Astrocyte of the spinal cord (primary cell): ENCODE measurements at places on chromosomes 1 and 21.
A peak's percentile ranks its signal among the peaks of the same experiment; 100 is the strongest.

DNA sequence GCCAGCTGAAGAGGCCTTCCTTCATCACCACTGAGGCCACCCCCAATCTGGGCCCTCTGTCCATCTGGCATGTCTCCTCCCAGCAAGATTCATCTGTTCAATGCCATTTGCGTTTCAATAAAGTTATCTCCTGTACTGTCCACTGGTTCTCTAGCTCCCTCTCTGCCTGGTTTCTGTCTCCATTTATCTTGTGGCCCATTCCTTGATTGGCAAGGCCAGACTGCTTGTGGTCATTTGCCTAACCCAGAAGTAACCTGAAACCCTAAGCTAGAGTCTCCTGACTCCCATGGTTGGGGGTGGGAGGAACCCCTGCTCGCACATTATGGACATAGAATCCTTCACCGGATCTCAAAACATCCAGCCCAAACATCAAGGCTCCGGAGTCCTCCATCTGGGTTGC, 2.1 kb upstream of the IPO9 start:
- peak; percentile 45 for DNase-seq

- no peak for DNase-seq
These were observed 4.9 kb upstream of the AKR1A1 start for GRCh38 chr1:45545553-45546310.

- peak; percentile 6 for DNase-seq
These were observed 5.8 kb downstream of the TTC13 start for GRCh38 chr1:230972855-230973271.

- DNase-seq = no peak
These were observed 10.5 kb upstream of the LELP1 start for GRCh38 chr1:153192697-153193096.

DNA sequence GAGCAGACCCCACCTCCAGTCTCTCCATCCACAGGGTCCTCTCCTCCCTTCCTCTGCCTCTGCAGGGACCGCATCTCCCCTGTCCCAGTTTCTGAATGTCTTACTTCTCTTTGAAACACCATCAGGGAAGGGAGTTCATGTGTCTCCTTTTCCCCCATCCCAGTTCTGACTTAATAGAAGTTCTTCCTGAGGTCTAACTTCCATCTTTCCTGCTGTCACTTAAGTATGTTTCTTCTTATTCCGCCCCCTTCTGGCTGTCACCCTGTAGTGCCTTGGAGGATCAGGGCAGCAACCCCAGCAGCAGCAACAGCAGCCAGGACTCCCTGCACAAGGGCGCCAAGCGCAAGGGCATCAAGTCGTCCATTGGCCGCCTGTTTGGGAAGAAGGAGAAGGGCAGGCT, 29.3 kb downstream of the MYOG start:
- no peak for DNase-seq

GRCh38 chr1:168664069-168664834, 64.8 kb downstream of the DPT start:
- DNase-seq = no peak

- DNase-seq = no peak
These were observed 45.2 kb downstream of the ASTN1 start for GRCh38 chr1:177119311-177119710.

DNA sequence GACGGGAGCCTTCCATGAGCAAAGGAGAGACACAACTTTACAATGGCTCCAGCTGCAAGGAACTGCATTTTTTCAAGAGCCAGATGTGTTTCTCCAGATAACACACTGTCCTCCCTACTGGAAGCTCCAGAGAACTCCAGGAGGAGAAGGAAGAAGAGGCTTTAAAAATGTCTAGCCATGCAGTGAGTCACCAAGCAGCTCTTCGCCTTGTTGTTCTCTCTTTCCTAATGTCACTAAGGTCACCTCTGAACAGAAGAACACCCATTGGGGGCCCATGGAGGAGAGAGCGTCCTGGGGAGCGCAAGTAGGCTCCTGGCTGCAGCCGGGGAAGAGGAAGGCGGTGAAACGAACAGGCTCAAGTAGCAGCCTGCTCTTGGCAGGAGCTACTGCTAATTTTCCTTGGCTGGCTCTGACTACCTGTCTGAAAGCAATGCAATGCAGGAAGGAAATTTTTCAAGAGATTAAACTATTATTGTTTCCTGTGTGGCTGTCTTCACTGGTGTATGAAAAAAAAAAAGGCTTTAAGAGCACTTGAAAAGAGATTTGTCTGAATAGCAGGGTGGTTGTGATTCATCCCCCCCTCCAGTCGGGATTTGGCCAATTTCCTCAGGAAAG, 321.9 kb downstream of the SETD4 start:
- DNase-seq = peak; percentile 85

- DNase-seq = no peak
These were observed 10.3 kb upstream of the AZIN2 start for GRCh38 chr1:33070628-33071027.

GRCh38 chr1:243938208-243938607, 88.2 kb upstream of the AKT3 start:
- DNase-seq = no peak

DNA sequence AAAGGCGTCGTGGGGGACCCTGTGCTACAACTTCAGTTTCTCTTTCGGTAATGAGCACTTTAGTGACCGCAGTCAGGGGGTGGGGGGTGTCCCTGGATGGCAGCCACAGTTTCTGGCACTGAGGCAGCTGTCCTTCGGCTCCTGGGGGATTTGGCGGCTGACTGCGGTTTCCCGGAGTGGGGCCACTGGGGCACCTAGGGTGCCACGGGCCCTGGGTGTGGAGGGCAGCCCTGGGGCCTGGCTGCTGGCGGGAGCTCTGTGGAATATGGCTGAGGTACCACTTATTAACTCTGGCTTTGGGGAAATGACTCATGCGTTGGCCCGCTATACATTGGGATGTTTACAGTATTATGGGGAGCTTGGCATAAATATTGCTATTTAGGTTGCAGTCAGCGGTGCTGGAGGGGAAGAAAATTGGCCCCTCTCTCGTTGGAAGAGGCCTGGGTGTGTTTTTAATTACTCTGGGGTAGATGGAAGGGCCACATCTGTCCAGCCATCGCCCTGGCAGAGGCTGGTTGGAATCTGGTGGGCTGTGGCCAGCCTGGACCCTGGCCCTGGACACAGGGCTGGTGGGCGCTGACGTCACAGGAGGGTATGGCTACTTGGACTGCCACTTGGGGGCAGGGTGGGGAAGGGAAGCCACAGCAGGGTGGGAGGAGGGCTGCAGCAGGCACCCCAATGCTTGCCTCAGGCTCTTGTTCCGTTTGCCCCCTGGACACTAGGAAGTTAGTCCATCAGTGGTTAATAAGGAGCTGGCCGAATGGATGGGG, 2.0 kb downstream of the EPHB2 start:
- peak; percentile 47 for DNase-seq

GRCh38 chr1:45884700-45885099, 81.3 kb downstream of the MAST2 start:
- DNase-seq = peak; percentile 45

DNA sequence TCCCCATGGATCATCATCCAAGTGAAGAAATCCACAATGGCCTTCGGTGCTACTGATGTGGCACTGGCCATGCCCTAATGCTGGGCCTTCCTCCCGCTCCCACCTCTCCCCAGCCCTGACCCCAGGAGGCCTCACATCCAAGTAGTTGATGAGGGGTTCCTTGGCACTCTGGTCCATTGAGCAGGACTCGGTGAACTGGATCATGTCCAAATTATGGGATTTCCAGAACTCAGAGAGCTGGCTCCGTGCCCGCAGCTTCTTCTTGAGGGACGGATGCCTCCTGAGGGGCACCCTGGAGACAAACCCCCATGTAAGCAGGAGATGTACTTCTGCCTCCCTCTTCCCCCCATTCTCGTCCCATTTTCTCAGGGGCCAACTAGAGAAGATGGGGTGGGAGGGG, 929 bp downstream of the CTSE start:
- no peak for DNase-seq

DNA sequence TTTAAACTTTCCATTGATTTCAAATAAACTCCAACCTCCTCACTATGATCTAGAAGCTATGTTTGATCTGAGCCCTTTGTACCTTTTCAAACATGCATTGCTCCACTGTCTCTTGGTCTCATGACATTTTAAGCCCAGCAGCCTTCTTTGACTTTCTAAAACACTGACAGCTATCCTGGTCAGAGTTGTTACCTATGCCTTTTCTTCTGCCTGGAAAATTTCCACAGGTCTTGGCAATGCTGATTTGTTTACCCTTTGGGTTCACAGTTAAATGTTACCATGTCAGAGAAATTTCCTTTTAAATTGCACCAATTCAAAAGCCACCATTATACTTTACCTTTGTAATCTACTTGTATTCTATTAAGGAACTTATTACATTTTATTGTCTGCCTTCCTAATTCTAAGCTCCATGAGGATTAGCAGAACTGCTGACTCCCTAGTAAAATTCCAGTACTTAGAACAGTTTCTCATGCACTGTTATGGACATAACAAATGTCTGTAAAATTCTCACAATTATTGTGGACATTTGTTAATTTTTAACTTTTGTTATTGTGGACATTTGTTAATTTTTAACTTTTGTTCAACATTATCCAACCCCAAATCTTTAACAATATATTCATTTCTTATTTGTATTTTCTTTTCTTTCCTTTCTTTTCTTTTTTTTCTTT, 1064.4 kb downstream of the NCAM2 start:
- DNase-seq = no peak

DNA sequence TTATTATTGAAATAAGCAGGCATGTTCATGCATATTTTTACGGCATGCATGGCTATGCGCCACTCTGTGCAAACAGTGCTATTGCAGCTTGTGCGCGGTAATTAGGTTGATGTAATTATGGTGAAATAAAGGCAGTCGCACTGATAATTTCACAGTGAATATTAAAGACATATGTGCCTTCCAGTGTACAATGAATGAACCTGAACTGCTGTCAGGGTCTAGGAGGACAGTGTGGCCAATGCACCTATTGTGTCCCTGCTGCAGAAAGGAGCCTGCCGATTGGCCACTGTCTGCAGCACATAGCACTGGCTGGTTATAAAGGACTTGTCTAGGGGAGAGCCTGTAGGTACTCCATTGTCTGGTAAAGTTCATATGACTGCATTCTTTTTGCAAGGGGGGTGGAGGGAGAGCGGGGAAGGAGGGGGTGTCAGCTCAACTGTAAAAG, 340.4 kb downstream of the USP25 start:
- peak; percentile 28 for DNase-seq

DNA sequence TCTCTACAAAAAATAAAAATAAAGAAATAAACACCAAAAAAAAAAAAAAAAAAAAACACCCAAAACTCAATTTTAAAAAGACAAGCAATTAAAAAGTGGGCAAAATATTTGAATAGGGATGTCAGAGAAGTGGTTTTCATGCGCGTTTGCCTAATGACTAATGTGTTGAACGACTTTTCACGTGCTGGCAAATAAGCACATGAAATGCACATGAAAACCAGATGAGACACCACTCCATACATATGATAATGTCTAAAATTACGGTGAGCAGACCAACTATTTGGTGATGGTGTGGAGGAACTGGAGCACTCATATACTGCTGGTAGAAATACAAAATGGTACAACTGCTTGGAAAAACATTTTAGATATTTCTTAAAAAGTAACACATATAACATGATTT, 39.4 kb upstream of the UHMK1 start:
- no peak for DNase-seq

DNA sequence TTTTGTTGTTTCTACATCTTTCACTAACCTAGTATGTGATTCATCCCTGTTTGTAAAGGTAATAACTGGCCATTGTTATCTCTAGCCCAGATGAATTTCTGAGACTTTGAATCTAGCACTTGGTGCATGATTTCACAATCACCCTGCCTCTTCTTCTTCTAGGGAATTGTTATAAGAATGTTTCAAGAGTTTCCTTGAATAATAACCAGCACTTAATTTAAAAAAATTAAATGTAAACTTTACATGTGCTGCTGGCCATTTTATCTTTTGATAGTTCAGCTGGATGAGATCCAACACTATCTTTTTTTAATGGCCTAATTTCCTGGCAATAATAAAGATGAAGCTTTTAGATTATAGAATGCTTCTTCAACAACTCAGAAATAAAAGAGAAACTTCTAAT, 31.8 kb downstream of the UBE2U start:
- DNase-seq = no peak

DNA sequence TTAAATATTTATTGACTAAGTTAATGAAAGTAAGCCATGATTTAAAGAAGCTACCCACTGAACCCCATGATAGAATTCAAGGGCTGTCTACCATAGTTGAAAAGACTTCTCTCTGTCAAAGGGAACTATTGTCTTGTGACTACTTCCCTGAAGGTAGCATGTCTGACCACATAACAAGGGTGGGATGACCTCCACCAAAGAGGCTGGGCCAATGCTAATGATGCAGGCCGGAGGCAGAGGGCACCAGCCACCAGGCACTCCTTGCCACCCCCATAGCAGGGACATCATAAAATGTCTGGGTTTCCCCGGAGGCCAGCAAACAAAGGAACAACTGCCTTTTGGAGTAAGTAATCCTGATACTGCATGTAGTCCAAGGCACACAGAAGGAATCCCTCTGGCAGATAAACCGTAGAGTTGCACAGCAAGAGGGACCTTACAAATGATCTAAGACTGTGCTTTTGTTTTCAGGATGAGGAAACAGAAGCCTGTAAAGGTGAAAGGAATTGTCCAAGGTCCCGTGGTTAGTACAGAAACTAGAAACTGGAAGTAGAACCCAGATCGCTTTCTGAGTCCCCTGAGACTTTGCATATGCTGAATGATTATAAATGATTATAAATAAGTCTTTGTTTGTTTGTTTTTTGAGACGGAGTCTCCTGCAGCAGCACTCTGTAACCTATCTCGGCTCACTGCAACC, 33.5 kb upstream of the ITPKB start:
- no peak for DNase-seq

- no peak for DNase-seq
These were observed 27.7 kb upstream of the KANK4 start for GRCh38 chr1:62346886-62347285.

DNA sequence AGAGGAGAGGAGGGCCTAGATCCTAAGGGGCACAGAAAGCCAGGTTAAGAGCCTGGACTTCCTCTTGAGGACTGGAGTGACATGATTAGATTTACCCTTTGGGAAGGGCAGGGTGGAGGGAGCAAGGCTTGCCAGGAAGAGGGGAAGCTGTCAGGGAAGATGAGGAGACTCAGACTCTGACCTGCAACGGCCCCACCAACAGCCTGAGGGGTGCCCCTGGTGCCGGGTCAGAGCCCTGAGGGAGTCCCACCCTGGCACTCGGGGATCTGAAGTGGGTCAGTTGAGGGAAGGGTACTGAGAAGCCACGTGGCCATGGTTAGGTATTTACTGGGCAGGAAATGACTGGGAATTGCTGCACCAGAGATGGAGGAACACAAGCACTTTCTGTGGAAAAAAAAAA, 9.8 kb downstream of the ECE1 start:
- DNase-seq = no peak

- no peak for DNase-seq
These were observed 31.0 kb upstream of the LMX1A start for GRCh38 chr1:165387505-165387904.

DNA sequence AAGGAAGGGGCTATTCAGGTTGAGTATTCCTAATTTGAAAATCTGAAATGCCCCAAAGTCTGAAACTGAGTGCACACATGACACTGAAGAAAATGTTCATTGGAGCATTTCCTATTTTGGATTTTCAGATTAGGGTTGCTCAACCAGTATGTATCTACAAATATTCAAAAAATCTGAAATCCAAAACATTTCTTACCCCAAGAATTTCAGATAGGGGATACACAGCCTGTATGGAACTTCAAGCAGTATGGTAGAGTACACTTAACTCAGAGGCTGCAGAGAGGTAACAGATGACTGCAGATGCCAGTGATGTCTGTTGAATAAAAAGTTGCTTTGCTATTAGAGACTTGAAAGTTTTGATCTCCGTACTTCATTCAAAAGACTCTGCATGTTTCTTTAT, 19.0 kb downstream of the YTHDF2 start:
- no peak for DNase-seq

- no peak for DNase-seq
These were observed 11.8 kb upstream of the XCL2 start for GRCh38 chr1:168555508-168556046.

GRCh38 chr21:31597683-31598082, 61.8 kb upstream of the SOD1 start:
- no peak for DNase-seq
